Kidney (tissue), 22 donors: ENCODE measurements at places on chromosomes 7 and 10. TPM values are rescaled to one million over a fixed set of nuclear protein-coding genes. Genes with fewer than 3 reads are reported as not detected.

Gene TSPAN12
- 44.2 TPM for polyA plus RNA-seq

Gene DHTKD1
- polyA plus RNA-seq: 21.5 TPM

Gene WEE2
- 0.13 TPM for polyA plus RNA-seq

Gene PIK3CG
- 0.15 TPM for polyA plus RNA-seq

Gene RBM20
- 0.88 TPM for polyA plus RNA-seq

Gene ABCB4
- 2.0 TPM for polyA plus RNA-seq

Gene VOPP1
- 47.3 TPM for polyA plus RNA-seq

Gene LRIT1
- not detected for polyA plus RNA-seq

Gene CALML5
- not detected for polyA plus RNA-seq

Gene TSPAN13
- 10.2 TPM for polyA plus RNA-seq

Gene CRHR2
- polyA plus RNA-seq: not detected

Gene CYP3A4
- 0.37 TPM for polyA plus RNA-seq

GRCh38 chr10:114349522-114350215 is 54.6 kb downstream of the AFAP1L2 start:
- peak; percentile 80 for DNase-seq

DNA sequence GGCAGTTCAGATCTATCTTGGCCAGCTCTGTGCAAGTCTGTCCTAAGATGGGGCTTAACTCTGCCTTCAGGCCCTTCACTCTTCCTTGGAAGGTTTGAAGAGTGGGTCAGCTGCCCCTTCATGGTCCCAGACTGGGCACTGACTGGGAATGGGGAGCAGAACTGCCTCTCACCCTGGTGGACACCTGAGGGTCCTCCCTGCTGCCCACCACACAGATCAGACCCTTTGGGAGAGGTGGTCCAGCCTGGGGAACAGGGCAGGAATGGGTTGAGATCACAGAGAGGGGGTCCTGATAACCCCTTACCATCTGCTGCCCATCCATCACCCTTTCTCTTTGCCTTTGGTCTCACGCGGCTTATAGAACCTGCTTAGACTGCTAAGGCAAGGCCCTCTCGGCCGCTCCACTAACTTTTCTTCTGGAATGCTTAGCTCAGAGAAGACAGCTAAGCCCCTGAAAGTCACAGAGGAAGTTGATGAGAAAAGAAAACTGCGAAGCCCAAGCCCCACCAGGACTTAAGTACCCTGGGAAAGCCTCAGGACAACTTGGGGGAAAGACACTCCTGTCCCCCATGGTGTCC is 402 bp upstream of the CDHR1 start:
- no peak for DNase-seq

GRCh38 chr7:54964136-54964535 is 54.7 kb upstream of the EGFR start:
- DNase-seq: no peak

- DNase-seq: no peak
Observed at GRCh38 chr7:35551321-35552081, 143.4 kb downstream of the HERPUD2 start.

DNA sequence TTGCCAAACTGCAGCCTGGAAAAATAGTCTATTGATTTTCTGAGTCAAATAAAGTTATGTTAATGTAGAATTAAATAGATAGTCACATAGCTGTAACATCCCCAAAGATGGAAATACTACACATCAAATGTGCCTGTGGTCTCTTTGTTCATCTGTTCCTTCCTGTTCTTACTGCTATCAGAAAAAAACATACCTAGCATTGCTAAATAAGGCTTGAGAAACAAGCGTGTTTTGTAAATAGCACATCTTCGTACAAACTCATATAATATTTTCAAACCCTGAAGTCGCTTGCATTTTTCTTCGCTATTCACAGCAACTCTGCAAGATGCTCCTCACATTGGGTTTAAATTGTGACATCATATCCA is 116.1 kb downstream of the KLF6 start:
- DNase-seq: no peak

- DNase-seq: no peak
Observed at GRCh38 chr10:110067960-110068770, 60.4 kb downstream of the ADD3 start.

DNA sequence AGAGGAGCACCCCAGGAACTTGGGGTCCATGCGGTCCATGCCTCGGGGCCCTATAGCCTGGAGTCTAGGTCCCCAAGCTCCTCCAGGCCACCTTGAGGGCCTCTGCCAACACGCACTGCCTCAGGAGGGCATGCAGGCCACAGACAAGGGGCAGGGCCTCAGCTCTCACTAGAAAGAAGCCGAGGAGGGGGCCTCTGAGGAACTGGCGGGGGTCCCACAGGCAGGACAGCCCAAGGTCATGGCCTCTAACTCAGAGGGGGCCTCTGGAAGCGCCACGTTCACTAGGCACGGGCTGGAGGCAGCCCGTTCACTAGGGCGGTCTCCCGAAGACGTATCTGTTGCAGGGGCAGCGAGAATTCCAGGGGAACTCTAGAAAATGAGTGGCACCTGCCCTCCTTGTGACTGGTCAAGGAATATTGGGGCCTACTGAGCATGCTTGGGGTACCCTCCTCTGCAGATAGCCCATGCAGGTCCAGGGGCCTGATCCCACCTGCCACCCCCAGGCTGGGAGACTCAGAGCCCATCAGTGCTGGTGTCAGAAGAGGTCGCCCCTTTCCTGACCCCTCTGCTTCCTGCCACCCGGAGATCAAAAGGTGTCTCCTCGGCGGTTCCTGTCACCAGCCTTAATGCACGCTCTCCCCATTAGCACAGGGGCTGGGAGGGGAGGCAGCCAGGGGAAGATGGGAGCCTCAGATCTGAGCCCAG is 86.7 kb upstream of the RET start:
- DNase-seq: no peak

- DNase-seq: no peak
Observed at GRCh38 chr7:9600974-9601373, 1167.6 kb downstream of the NXPH1 start.

DNA sequence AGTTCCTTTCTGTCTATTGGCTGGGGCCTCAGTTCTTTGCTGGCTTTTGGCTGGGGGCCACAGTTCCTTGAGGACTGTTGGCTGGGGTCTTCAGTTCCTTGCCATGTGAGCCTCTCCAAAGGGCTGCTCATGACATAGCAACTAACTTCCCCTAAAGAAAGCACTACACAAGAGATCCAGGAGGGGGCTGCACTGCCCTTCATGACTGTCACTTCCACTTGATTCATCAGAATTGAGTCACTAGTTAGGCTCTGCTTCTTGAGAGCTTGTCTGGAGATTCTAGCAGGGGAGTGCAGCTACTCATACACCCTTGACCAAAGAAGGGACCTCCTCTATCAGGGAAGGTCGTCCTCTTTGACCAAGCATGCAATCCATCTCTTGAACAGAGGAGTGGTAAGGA is 38.0 kb upstream of the MKX start:
- peak; percentile 13 for DNase-seq

DNA sequence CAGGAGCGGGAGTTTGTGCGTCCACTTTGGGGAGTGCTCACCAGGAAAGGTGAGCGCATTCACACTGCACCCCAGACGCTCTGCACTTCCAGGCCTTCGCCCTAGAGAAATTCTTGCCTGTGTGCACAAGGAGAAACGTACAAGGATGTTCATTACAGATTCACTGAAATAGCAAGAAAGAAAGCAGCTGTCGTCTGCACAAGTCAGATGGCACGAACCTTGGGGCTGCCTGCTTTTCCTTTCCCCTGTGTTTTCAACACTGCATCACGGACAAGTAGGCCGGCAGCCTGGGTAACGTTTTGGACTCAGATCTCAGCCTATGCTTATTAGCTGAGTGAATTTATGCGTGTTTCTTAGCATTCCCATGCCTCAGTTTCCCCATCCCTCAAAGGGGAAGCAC is 546.8 kb upstream of the FOXK1 start:
- no peak for DNase-seq

DNA sequence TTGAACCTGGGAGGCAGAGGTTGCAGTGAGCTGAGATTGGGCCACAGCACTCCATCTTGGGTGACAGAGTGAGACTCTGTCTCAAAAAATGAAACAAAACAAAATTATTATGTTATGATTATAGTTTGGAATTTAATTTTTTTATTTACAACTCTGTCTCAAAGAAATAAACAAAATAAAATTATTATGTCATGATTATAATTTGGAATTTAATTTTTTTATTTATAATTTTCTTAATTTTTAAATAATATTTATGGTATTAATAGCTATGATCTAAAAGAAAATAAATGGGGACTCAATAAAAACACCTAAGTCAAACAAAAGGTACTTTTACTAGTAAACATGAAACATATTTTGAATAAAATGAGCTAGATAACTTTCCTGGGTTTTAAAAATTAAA is 994.8 kb upstream of the GHITM start:
- DNase-seq: no peak

- DNase-seq: peak; percentile 89
Observed at GRCh38 chr7:26686448-26686981, 177.9 kb downstream of the SKAP2 start.

- peak; percentile 49 for DNase-seq
Observed at GRCh38 chr10:75624638-75625037, 193.2 kb downstream of the LRMDA start.

- DNase-seq: no peak
Observed at GRCh38 chr7:672891-673290, 53.6 kb upstream of the DNAAF5 start.

- DNase-seq: no peak
Observed at GRCh38 chr10:20363684-20364083, 533.4 kb downstream of the NEBL start.

- DNase-seq: no peak
Observed at GRCh38 chr10:60742512-60742911, 35.8 kb upstream of the CDK1 start.

DNA sequence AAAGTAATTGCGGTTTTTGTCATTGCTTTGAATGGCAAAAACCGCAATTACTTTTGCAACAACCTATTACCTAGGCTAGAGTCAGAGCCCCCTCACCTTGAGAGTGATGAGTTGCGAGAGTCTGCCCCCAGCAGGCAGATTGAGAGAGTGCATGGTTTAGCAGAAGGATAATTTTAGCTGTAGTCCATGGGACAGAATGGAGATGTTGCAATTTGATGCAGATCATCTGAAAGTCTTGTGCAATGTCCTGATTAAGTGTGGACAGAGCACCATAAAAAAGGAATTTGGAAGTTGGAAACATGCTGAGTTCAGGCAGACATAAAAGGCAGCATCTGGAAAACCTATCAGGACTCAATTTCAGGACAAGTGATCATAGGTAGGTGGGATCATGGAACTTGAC is 48.7 kb downstream of the GPR141 start:
- peak; percentile 22 for DNase-seq

DNA sequence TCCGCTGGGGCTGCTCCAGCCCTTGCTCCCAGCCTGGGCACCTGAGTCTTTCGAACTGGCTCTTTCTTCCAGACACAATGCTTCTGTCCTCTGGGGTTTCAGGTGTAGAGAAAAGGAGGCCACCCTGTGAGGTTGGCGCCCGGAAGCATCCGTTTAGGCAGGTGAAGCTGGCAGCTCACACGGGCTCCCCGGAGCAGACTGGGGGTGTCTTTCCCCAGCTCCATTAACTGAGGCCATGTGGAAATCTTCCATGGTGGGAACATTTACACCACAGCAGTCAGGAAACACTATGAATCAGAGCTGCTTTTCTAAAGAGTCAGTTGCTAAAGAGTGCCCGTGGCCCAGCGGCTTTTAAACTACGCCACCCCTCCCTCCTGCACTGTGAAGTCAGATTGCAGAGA is 29.2 kb downstream of the PRKAG2 start:
- DNase-seq: no peak

- DNase-seq: no peak
Observed at GRCh38 chr7:130113887-130114286, 43.6 kb downstream of the KLHDC10 start.

DNA sequence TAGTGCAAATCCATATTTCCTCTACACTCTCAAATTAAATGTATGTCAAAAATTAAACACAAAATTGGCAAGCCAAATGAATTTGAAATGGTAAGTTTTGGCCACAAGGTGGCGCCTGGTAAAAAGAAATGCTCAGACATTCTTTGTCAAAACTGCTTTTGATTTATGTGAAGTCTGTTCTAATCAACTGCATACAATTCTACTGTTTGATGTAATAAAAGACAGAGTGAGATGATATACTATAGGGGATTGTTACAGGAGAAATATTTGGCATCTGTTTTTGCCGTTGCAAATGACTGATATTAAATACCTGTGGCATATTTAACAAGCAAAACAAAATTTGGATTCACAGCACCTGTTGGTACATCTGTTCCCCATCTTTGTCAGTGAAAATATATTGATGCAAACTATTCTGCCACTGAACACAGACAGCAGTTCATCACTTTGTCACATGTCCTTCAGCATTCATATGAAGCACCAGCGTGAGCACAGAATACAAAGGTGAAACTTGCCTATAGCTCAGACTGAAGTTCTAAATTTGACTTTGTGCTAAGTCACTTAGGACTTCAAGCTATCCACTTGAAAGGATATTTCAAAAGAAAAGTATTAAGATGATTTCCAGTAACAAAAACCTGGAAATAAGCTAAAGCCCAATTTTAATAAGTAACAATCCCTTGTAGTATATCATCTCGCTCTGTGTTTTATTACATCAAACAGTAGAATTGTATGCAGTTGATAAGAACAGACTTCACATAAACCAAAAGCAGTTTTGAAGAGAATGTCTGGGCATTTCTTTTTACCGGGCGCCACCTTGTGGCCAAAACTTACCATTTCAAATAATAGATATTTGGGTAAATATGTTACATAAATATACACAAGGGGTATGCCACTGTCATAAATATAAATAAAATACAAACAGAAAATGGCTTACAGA is 10.2 kb upstream of the CH25H start:
- no peak for DNase-seq

DNA sequence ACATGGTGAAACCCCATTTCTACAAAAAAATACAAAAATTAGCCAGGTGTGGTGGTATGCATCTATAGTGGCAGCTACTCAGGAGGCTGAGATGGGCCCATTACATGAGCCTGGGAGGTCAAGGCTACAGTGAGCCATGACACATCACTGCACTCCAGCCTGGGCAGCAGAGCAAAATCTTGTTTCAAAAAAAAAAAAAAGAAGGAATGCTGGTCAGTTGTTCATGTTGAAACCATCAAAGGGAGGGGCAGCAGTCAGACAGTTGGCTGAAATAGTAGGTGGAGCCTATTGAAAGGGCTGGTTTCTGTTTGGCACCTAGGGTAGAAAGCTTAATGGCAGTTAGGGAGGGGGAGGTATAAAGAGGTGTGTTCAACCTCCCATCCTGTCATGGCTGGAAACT is 323.0 kb downstream of the GALNT17 start:
- DNase-seq: no peak

GRCh38 chr10:95233377-95234034 is 39.5 kb downstream of the ACSM6 start:
- DNase-seq: no peak

DNA sequence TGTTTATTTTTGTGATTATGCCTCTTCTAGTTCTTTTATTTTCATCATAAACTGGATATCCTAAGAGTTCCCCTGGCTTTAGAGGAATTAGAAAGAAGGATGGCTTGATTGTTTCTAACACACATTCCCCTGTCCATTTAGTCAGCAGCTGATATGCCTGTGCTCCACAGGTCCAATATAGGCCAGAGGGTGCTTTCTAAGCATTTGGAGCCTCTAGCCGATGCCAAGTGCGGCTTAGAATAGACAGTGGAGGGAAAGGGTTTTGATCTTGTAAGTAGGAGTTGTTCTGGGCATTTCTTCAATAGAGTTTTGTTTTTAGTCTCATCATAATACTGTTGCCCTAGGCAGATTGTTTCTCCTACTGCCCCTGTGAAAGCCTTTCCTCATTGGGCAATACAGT is 6.6 kb downstream of the CYP3A43 start:
- DNase-seq: no peak

GRCh38 chr7:1357601-1358271 is 101.5 kb downstream of the MICALL2 start:
- DNase-seq: peak; percentile 64

GRCh38 chr10:110134917-110135316 is 72.5 kb upstream of the MXI1 start:
- no peak for DNase-seq
